ENCODE measurements at places on chromosomes 13 and 19.

- DNase-seq: peak; percentile 93
Measured at GRCh38 chr19:33143897-33144405, 12.0 kb downstream of the WDR88 start.

DNA sequence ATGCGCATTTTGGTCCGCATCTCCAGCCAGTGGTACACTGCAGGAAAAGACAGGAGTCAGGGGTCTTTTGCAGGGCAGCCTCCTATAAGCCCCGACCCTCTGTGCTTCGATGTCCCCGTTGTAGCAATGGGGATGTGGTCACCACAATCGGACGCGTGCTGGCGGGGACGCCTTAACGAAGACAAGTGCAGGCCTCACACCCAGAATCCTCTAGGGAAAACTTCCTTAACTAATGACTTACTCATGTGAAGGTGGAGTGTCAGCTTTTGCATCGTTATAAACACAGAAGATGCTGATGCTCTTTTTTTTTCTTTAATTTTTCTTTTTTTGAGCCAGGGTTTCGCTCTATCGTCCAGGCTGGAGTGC is 22.1 kb downstream of the VASP start:
- DNase-seq: no peak

DNA sequence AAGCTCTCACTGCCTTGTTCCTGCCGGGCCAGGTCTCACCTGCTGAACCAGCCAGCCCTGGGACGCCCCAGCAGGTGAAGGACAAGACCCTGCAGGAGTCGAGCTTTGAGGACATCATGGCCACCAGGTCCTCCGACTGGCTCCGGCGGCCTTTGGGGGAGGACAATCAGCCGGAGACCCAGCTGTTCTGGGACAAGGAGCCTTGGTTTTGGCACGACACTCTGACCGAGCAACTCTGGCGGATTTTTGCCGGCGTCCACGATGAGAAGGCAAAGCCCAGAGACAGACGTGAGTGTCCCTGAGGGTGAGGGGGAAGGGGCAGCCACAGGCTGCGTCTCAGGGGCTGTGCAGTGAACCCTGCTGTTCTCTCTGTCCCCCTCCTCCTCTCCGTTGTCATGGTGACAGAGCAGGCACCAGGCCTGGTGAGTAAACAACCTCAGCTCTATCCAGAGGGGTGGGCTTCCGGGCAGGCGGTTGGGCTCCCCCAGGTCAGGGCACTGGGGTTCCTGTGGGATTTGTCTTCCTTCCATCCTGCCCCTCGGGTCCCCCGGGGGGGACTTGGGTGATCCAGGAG is 9.7 kb downstream of the TLE6 start:
- DNase-seq: peak; percentile 9

- no peak for DNase-seq
Measured at GRCh38 chr13:94303644-94304174, 175.8 kb downstream of the DCT start.

GRCh38 chr13:97224544-97225300 is 2.6 kb downstream of the MBNL2 start:
- peak; percentile 43 for DNase-seq

DNA sequence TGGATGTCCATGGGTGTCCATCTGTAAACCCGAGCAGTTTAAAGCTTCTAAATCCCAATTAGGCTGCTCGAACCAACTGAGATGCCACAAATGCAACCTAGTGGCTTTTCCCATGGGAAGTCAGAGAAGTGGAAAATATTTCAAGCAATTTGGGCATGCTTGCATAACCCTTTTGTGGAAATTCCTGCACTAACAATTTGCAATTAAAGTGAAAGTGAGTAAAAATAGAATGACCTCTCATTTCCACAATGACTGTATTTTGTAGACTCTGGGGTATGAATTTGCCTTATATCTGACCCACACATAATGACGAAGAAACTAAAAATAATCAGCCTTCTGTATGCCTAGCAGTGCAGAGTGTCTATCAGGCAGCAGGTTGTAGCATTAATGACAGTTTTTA is 91.8 kb upstream of the TSC22D1 start:
- peak; percentile 59 for DNase-seq

- no peak for DNase-seq
Measured at GRCh38 chr19:51491586-51491985, 10.0 kb downstream of the SIGLEC12 start.

- DNase-seq: no peak
Measured at GRCh38 chr13:34166406-34166805, 348.5 kb downstream of the RFC3 start.

DNA sequence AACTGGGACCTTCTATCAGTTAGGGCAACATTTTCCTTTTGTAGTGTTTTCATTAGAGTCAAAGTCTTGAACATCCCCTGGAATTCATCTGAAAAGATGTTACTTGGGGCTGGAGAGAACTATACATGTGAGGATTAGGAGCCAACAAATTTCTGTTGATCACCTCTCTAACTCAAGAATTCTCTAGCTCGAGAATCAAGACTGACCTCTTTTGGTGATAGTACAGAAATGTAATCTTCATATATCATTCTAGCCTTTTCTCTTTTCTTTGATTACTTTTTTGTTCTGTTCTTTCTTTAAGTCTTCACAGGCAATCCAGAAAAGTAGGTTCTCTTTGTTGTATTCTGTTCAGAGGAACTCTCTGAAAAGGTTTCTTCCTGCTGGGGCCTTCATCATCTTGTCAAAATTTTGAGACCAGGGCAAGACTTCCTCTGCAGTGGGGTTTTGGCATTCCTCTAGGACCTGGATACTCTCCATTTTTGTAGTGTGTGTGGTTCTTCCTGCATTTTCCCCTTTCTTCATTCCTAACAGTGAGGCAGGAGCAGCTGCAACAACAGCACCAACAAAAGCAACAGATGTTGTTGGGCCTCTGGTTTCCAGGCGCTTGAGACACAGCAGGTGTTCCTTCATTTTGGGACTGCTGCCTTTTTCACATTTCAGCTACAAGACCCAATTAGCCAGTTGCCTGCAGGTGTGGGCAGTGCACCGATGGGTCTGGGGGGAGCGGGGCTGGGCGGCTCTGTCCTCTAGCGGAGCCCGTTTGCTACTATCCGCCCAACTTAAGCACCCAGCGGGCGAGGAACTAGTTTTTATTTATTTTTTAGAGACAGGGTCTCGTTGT is 26.2 kb downstream of the ELF1 start:
- no peak for DNase-seq
